ENCODE measurements at places on chromosomes 11 and 22. TPM values are rescaled to one million over a fixed set of nuclear protein-coding genes. Genes with fewer than 3 reads are reported as not detected.
A peak's percentile ranks its signal among the peaks of the same experiment; 100 is the strongest.

DNA sequence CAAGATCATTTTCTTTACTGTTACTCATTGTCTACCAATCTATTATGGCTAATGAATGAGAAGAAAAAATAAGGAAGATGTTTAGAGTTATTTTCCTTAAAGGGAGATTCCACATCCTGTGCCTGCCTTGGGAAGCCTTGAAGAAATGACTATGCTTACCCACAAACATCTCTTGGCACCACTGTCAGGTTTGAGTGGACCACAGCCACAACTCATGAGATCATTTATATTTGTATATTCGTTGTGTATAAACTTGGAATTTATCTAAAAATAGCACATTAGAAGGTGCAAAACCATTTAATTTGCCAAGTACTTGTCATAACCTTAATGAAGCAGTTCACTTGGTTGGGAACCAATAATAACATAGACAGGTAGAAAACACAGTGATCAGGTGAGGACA, 740.8 kb downstream of the DLG2 start:
- H3K27me3 ChIP-seq = no peaks in the 10 kb centered on the region
- no peak overlapping the region for H3K27ac ChIP-seq
- DNase-seq = no peak
- H3K4me3 ChIP-seq = no peak overlapping the region

DNA sequence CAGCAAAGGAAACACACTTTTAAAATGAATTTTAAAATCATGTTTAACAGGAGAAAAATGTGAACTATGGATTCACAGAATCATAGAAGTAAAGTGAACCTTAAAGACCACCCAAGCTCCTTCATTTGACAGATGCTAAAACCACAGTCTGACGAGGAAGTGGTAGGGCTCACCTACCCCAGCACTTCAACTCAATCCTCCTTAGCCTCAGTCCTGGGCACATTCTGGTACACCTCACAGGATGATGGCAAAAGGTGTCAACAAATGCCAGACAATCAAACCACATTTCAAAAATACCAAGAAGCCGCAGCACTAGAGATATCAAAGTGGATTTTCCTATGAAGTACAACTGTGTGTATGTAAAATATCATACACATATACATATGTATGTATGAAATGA, 43.1 kb downstream of the PITPNB start:
- no peak overlapping the region for H3K4me3 ChIP-seq
- H3K4me1 ChIP-seq = no peaks in the 10 kb centered on the region
- DNase-seq = no peak
- no peak overlapping the region for H3K27ac ChIP-seq
- H3K27me3 ChIP-seq = no peaks in the 10 kb centered on the region
- peaks cover 16% of the 10 kb centered on the region for H3K36me3 ChIP-seq

DNA sequence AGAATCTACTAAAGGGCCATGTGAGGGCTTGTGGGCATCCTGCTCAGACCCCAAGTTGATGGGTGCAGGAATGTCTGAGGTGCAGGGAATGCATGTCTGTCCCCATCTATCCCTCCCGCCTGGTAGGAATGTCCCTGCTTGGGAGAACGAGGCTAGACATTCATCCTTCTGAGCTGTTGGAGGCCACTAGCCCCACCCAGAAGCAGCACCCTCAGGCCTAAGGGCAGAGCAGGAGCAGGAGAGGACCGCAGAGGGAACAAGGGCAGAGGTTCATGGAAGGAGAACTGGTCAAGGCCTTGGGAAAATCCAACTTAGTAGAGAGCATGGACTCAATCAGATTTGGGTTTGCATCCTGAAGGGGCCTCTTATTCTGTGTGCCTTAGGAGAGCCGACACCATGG, 22.1 kb upstream of the LMO1 start:
- no peaks in the 10 kb centered on the region for H3K27me3 ChIP-seq
- H3K4me3 ChIP-seq = no peak overlapping the region

GRCh38 chr11:87966694-87967093, 208.5 kb downstream of the RAB38 start:
- DNase-seq = no peak
- no peaks in the 10 kb centered on the region for H3K27me3 ChIP-seq
- H3K36me3 ChIP-seq = no peaks in the 10 kb centered on the region
- no peaks in the 10 kb centered on the region for H3K4me1 ChIP-seq

- no peaks in the 10 kb centered on the region for H3K36me3 ChIP-seq
- H3K27ac ChIP-seq = peak overlapping the region; percentile 62
- no peak overlapping the region for H3K4me3 ChIP-seq
These were observed 37.7 kb upstream of the CREB3L1 start for GRCh38 chr11:46239801-46240061.

GRCh38 chr22:39268645-39269044, 23.9 kb upstream of the PDGFB start:
- peak overlapping the region; percentile 34 for H3K27ac ChIP-seq
- H3K4me1 ChIP-seq = 0 out of 2 replicates have a peak, but pooled peaks cover 2% of the 10 kb centered on the region
- no peaks in the 10 kb centered on the region for H3K27me3 ChIP-seq
- no peak overlapping the region for H3K4me3 ChIP-seq
- no peaks in the 10 kb centered on the region for H3K36me3 ChIP-seq
- no peak for DNase-seq

DNA sequence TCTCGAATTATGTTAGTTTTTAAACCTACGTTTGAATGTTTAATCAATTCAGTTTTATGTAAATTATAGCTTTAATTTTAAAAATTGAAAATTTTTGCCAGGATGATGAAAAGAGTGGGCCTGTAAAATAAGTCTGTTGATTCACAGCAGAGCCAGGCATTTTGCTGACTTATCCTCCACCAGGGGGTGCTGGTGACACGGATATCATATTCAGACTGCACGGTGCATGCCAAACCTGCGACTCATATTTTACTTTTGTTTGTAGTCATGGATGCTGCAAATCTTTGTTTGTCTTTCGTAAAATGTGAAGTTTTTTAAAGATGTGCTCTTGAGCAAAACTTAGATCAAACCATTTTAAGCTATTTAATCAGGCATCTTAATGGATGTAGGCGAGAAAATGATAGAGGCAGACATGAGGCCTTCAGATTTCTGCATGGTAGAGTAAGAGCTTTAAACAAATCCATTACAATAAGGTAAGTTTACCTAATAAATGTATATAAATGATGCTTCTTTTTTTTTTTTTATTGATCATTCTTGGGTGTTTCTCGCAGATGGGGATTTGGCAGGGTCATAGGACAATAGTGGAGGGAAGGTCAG, 3.6 kb upstream of the OR8B3 start:
- H3K27ac ChIP-seq = no peak overlapping the region
- H3K4me1 ChIP-seq = no peaks in the 10 kb centered on the region
- peaks cover 7% of the 10 kb centered on the region for H3K27me3 ChIP-seq
- no peak overlapping the region for H3K4me3 ChIP-seq

- no peaks in the 10 kb centered on the region for H3K36me3 ChIP-seq
- no peaks in the 10 kb centered on the region for H3K27me3 ChIP-seq
- DNase-seq = no peak
- H3K4me1 ChIP-seq = no peaks in the 10 kb centered on the region
- no peak overlapping the region for H3K4me3 ChIP-seq
These were observed 470.1 kb downstream of the NTM start for GRCh38 chr11:131840545-131840944.

Gene GGTLC3
- total RNA-seq = not detected

Gene NCR3LG1
- total RNA-seq = 8.6 TPM

Gene C11orf86
- 0.28 TPM for total RNA-seq

Gene C22orf42
- total RNA-seq = not detected

All from Panc1 (cell line).